Activated CD8-positive, alpha-beta memory T cell treated with anti-CD3 and anti-CD28 coated beads, Interleukin-2, amount 50 U/mL, for 48 hours (primary cell): ENCODE measurements at places on chromosomes 2 and 18.

DNA sequence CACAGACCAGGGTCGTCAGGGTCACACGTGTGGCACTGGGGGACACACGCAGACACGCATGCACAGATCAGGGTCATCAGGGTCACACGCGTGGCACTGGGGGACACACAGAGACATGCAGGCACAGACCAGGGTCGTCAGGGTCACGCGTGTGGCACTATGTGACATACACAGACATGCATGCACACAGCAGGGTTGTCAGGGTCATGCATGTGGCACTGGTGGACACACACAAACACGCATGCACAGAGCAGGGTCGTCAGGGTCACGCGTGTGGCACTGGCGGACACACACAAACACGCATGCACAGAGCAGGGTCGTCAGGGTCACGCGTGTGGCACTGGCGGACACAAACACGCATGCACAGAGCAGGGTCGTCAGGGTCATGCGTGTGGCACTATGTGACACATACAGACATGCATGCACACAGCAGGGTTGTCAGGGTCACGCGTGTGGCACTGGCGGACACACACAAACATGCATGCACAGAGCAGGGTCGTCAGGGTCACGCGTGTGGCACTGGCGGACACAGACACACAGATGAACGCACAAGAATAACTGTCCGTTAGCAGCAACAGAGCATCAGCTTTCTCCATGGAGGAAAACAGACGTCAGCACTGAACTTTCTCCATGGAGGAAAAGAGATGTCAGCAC is 34.9 kb downstream of the HDAC4 start:
- no peak for DNase-seq

DNA sequence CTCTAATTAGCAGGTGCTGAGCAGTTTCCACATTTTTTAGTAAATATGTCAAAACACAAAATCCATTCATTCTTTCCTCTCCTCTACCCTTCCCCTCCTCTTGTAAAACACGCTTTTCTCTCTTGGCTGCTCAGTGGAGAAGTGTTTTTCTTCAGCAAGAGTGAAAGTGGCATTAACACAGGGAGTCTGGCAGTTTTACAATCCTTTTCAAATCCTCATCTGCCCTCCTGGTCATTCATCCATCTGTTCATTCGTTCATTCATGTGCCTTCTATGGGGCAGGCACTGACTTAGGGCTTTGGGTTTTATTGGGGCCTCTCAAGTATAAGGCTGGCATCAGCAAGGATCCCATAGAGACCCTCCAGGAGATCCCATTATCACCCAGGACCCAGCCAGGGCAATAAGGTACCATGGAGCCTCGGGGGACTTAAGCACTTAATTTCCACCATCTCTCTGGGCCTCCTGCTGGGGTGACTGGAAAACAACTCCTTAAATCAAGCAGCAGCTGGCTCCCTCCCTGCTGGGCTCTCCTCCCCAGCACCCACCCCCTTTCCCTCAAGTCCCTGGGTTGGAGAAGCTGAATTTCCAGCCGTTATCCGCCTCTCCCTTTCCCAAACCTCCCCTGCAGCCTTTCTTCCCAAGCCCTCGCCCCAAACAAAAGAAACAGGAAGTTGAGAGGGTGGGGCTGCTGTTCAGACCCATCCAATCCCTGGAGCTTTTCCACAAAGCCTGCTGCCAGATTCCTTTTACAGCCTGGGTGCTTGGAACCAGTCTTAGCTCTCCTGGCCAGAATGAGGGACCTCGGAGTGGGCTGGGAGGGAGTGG is 32.6 kb downstream of the MARCHF4 start:
- DNase-seq, result no peak

DNA sequence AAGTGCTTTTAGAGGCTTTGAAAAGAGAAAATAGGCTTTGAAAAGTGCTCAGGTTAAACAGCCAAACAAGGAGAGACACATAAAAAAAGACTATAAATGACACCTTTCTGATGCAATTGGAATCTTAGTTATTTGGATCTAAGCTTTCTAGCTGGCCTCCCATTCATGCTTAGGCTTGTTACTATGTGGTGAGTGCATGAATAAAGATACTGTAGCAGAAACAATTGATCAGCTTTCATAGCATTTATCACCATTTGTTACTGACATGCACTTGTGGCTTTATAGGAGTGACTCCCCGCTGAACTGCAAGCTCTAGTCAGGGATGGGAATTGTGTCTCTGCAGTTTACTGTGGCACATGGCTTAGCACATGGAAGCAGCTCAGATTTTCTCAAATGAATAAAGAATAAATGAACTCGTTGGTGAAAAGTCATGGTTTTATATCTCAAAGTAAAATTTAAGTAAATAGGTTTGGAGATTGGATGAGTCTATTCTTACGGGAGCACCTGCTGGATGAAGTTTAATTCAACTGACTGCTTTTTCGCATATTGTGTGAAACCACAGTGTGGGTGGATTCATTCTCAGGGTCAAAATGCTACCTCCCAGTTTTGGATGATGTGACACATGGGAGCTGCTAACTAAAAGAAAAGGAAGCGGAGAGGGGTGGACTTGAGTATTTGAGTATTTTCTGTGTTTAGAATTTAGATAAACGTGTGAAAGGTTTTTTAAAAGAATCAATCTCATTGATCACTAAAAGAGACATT is 91.1 kb upstream of the NOL4 start:
- no peak for DNase-seq

- DNase-seq, result no peak
Measured at GRCh38 chr2:131125195-131125757, 20.1 kb downstream of the PLEKHB2 start.

DNA sequence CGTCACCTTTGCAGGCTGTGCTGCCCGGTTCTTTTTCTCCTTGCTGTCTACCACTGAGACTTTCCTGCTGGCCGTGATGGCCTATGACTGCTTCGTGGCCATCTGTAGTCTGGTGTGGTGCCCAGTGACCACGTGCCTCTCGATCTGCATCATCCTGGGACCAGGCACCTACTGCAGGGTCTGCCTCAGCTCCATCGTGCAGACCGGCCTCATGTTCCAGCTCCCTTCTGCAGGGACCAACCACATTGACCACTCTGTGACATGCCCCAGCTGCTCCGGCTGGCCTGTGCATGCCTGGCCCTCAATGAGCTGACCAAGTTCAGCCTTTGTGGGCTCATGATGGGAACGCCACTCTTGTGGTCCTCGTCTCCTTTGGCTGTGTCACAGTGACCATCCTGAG is 26.7 kb downstream of the COPS9 start:
- no peak for DNase-seq

DNA sequence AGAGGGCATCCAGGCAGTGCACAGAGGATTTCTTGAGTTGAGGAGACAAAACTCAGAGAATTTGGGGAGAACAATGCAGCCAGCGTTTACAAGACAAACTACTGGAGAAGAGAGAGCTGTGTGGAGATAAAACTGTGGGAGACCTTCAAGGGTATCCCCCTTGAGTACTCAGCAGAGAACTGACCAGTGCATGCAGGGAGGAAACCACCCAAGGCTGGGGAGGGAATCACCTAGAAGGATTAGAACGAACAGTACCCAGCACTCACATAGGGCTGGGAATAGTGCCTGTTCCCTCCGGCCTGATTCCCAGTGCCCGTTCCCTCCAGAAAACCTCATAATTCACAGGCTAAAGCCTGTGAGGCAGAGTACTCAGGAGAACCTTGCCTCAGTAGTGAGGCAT is 61.9 kb upstream of the YPEL5 start:
- no peak for DNase-seq

- DNase-seq, result no peak
Measured at GRCh38 chr2:196851088-196851487, 41.9 kb upstream of the C2orf66 start.

DNA sequence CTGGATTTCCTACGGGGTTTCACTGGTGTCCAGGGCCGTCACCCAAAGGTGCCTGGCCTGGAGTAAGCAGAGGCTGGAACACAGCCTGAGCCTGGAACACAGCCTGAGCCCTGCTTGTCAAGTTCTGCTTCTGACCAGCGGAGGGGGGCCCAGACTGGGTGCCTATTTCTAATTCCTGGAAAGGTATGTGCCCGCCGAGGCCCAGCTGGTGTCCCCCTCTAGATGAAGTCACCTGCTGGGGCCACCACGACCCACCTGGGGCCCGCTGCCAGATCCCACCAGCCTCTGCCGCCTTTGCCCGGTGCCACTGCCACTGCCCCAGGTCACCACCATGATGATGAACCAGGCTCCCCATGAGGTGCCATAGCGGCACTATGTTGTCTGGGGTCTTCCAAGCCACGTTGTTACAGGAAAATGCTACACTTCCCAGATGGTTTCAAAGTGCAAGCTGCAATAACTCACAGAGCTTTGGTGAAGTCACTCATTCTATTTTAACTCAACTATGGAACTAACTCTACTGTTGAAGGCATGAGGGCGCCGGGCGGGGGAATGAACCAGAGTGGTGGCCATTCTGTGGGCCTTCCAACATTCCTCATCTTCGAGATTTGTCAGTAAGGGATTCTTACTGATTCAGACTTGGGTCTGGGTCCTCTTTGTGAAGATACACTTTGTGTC is 40.9 kb upstream of the LAPTM4A start:
- no peak for DNase-seq

DNA sequence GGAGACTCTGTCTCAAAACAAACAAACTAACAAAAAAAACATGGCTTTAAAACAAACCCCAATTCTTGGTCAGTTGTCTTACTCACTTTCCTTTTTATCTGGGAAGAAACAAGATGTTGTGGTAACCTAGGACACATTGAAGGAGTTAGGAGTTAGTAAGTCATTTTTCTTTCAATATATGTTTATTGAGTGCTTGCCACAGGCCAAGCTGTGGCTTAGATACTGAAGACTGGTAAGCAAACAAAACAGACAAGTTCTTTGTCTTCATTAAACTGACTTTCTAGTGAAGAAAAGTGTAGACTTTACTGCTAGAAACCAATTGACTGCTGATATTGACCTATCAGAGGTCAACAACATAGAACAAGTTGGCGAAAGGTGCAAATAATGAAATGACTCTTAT is 1228.3 kb upstream of the FAM98A start:
- no peak for DNase-seq

DNA sequence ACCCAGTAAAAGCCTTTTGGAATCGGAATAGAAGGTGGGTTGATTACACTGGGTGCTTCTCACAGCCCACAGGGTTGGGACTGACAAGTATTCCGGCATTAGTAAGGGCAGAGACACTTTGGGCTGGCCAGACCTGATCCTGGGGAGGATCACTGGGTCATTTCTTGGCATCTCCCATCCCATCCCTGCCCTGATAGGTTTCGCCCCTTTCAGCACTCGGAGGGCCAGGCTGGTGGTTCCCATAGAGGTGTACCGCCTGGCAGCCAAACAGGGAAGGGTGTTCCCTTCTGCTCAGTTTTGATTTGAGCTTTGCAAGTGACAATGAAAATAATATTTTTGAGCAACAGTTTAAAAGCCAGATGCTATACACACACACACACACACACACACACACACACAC is 37.3 kb downstream of the CYP1B1 start:
- no peak for DNase-seq

GRCh38 chr18:42532119-42532518 is 577.1 kb downstream of the PIK3C3 start:
- DNase-seq, result no peak

DNA sequence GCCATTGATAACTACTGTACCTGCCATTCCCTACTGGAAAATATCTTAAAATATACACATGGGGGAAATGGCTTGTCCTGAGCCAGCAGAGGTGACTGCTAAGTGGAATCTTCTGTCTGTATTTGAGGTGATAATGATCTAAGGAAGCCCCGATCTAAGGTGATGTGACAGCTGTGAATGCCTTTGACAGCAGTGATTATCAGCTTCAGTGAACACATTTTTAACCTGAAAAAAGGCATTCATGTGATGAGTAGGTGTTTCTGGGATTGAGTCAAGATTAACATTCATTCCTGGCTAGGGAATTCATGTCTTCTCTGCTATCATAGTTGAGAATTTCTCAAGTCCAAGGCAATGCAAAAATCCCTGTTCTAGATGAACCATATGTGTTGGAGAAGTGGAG is 9.1 kb upstream of the MAPRE2 start:
- no peak for DNase-seq

DNA sequence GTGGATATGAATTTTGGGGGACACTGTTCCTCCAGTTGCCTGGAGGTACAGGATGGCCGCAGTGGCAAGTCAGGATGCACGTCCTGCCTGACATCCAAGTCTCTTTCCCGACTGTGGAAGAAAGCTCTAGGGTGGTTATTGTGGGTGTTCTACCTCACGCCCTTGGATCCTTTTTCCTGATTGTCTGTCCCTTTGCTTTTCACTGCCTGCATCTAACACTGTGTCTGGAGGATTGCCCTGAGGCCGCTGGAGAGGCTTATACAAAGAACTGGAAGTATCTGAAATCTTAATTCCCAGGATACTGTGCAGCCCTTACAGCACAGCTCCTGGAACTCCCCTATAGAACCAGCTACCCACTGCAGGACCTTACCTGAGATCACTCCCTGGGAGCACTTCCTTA is 250.5 kb downstream of the TFCP2L1 start:
- no peak for DNase-seq

- no peak for DNase-seq
Measured at GRCh38 chr2:213251618-213252017, 32.6 kb upstream of the SPAG16 start.

DNA sequence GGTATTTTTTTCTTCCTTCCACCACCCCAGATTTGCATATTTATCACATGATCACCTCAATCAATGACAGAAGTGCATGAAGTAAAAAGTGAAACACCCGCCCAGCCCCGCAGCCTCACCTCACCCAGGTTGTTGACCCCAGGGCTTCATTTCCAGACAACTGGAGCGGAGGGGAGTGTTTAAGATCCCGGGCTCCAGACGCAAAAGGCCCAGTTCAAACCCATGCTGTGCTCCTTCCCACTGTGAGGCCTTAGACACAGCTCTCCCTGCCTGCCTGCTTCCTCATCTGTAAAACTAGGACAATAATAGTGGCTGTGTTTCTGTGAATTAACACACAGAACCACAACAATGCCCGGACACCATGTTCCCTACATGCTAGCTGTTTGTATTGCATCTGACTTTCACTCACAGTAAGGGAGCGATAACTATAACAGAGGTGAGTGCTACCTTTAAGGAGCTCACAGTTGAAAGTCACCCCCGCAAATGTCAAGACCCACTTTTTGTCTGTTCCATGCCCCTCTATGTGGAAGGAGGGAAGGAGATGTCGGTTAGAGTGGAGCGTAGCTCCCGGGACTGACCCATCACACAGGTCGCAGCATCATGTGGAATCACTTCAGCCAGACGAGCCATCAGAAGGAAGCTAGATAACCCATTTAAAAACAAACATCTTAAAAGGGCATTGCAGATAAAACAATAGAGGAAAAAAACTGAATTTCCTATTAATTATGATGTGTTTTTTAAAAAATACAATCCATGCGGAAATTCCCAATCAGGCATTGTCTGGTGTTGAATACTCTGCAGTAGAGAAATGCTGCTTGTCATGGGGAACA is 77.5 kb upstream of the DAPL1 start:
- DNase-seq, result no peak

DNA sequence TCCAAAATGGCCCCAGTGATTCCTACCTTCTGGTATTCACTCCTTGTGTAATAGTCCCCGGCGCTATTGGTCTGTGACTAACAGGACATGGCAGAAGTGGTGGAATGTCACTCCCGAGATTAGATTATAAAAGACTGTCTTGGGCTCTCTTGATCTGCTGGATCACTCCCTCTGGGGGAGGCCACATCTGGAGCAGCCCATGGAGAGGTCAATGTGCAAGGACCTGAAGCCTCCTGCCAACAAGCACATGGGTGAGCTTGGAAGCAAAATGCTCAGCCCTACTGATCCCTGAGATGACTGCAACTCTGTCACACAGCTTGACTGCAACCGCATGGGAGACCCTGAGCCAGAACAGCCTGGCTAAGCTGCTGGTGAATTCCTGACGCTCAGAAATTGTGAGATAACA is 94.3 kb upstream of the GLI2 start:
- no peak for DNase-seq
